NCI-H187 treated with DMSO at 0.1 percent for 48 hours (cell line): ENCODE measurements at places on chromosomes 4 and X.

DNA sequence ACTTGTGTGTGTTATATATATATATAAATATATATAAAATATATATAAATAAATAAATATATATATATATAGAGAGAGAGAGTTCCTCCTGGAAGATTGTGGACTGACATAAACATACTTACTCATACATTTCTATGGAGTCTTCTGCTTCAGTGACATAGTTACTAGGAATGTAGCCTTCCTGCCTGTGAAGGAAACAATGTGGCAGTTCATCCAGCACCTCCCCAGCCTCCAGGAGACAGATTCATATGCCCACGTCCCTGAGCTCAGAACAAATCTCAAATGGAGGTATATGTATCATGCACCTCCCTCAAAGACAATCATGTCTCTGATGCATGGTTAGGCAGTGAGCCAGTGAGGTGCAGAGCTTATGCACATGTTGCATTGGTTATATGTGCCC is 11.4 kb upstream of the TIMM8A start:
- no peak for DNase-seq

GRCh38 chrX:2875136-2875481 is 46.4 kb downstream of the GYG2 start:
- DNase-seq: no peak

- DNase-seq: no peak
Measured at GRCh38 chr4:69653147-69653546, at the start of gene UGT2A1. Gene UGT2A1 (minus strand): TSS chr4:69653247. CDS start chr4:69647644, 5,603 bp downstream.

GRCh38 chrX:56995271-56995994 is at the start of gene SPIN3:
Gene SPIN3 (minus strand): TSS chrX:56995541. CDS start chrX:56994947, 594 bp downstream.
- DNase-seq: peak; percentile 20

- no peak for DNase-seq
Measured at GRCh38 chr4:159500861-159501260, 398.0 kb downstream of the RAPGEF2 start.

DNA sequence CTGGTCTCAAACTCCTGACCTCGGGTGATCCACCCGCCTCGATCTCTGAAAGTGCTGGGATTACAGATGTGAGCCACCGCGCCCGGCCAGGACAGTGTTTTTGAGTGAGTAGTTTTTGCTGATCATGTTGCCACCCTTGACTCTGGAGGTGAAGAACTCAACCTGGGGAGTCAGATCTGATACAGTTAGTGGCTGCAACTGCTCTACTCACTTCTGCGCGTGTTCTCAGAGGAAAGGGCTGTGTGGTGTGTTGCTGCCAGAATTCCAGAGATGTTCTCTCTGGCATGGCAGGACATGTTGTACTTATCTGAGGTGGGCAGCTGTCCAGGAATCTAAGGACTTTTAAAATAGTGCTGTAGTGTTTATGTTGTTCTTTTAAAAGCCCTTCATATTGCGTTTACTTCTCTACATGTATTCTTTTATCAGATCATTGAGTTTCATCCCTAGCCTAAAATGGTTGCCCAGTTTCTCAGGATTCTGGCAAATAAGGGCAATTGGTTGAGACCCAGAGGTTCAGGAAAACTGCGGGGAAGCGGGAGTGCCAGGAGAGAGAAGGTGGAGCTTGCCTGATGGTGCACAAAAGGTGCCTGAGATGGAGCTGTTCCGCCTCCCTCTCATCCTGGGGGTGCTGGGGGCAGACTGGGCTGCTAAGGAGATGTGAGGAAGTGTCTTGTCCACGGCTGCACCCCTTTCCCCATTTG is 97.7 kb downstream of the ARHGAP10 start:
- DNase-seq: no peak

- no peak for DNase-seq
Measured at GRCh38 chr4:145230726-145231125, 50.3 kb upstream of the OTUD4 start.

GRCh38 chrX:15056044-15056443 is 182.8 kb downstream of the MOSPD2 start:
- no peak for DNase-seq

GRCh38 chr4:179097741-179098140 is 1655.5 kb upstream of the AGA start:
- no peak for DNase-seq

GRCh38 chr4:337932-338758 is 531 bp downstream of the ZNF141 start:
- DNase-seq: no peak

DNA sequence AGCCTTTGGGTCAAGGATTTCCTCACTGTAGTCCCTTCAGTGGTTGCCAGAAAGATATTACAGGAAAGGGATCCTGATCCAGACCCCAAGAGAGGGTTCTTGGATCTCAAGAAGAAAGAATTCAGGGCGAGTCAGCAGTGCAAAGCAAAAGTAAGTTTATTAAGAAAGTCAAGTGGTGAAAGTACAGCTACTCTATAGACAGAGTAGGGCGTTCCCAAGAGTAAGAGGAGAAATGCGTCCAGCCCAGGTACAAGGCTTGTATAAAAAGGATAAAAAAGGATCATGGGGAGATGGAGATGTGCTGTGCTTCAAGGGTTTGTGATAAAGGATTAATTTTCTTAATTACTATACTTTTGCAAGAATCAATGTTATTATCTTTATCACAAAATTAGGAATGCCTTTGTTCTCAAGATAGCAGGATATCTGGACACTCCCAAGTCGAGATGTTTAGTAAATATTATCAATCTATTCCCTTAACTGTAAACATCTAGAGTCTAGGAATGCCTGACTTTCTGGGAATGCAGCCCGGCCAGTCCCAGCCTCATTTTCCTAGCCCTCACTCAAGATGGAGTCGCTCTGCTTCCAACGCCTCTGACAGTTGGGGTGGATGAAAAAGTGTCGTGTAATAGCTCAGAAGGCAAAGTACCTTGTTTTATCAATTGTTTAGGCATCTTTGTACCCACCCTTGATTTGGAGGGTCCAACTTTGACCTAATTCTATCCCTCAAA is 360.7 kb downstream of the GPM6A start:
- DNase-seq: no peak

- no peak for DNase-seq
Measured at GRCh38 chr4:15677507-15677988, 4.1 kb upstream of the FAM200B start.

DNA sequence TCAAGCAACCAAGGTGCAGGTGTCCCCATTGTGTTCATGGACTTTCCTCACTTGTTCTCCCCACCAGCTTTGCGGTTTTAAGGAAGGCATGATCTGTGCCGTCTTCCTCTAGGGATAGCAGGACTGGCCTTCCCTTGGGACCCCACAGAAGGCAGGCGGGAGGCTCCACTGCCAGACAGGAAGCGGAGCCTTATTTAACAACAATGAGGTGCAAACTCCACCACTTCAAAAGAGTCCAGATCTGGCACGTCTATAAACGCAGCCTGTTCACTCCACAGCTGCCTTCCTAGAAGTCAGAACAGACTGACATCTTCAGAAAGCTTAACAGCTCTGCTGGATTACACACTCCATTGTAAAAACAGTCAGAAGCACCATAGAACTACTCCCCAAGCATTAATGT is 1.7 kb upstream of the GPR143 start:
- no peak for DNase-seq

DNA sequence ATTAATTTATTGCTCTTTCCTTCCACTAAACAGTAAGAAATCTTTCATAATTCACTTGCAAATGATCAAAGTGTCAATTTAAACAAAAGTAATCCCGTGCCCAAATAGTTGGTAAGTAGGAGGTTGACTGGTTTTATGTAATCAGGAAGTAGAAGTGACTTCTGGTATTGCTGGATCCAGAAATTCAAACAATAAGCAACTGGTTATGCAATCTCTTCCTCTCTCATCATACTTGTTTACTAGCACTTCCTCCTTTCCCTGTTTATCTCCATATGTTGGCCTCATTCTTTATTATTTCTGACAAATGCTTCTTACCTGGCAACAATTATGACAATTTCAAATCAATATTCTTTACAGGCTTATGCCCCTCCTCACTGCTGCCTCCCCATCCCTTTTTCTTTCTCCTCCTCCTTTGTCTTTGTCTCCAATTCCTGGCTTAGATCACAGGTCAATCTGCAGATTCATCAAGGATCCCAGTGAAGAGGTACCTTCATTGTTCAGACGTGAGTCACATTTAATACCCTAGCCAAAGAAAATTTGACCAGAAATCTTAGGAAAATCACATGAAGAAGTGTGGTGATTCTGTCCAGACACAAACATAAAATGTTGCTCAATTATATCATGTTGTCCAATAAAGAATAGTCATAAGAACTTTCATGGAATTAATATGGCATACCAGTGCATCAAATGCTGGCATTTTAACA is 323.2 kb upstream of the PCDH7 start:
- DNase-seq: no peak

DNA sequence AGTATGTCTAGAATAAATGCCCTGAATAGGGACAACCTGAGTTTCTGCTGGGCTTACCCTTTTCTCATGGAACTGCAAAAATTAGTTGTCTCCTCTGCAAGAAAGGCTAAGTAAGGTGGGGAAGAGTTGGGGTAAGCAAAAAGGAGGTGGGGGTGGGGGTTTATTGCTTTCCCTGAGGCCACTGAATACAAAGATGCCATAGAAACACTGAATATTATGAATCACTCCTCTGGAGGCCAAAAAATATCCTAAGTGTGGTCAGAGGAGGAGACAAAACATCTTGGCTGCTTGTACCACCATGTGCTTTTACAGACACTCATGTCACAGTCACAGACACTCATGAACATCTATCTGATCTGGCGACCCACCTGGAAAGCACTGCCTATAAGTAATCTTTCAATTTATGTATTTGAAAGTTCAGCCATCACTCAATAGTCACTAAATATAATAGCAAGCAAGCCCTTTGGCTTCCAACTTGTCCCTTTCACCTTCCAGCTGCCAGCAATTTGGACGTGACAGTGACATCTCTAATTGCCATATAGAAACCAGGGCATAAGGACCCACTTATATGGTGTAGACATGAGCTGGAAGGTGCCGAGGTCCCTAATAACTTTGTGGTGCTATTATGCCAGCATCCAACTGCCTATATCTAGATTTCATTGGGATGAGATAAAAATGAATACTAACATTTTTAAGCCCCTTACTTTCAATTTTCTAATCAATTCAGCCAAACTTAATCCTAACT is 122.7 kb upstream of the CBR4 start:
- no peak for DNase-seq

- DNase-seq: no peak
Measured at GRCh38 chr4:170001011-170001744, 25.0 kb downstream of the MFAP3L start.
